T-helper 1 cell (primary cell): ENCODE measurements at places on chromosomes 2 and 18.

GRCh38 chr18:78753240-78753639, 226.4 kb upstream of the SALL3 start:
- DNase-seq = no peak

GRCh38 chr2:76567478-76567877, 856.8 kb upstream of the GCFC2 start:
- no peak for DNase-seq

GRCh38 chr2:140600116-140600515, 1530.7 kb downstream of the LRP1B start:
- no peak for DNase-seq

GRCh38 chr18:77164763-77165485, 32.3 kb upstream of the MBP start:
- no peak for DNase-seq

DNA sequence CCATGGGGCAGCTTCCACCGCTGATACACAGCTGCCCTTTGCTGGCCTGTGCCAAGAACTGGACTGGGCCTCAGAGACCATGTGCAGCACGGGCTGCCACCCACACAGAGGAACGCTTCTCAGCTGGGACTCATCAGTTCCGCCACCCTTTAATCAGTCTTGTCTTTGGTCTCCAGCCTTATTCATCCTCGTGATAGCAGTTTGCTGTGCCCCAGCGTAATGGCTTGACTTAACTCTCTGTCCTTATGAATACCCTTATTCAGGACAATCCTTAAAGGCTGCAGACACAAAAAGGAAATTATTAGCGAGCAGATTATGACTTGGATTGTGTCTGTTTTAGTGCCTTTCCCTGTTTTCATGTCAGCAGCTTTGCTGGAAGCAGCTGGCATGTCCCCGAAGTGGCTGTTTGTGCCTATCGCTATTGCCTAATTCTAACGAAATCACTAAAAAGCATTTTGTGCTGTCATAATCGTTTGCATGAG, 108.9 kb upstream of the DAPL1 start:
- no peak for DNase-seq

DNA sequence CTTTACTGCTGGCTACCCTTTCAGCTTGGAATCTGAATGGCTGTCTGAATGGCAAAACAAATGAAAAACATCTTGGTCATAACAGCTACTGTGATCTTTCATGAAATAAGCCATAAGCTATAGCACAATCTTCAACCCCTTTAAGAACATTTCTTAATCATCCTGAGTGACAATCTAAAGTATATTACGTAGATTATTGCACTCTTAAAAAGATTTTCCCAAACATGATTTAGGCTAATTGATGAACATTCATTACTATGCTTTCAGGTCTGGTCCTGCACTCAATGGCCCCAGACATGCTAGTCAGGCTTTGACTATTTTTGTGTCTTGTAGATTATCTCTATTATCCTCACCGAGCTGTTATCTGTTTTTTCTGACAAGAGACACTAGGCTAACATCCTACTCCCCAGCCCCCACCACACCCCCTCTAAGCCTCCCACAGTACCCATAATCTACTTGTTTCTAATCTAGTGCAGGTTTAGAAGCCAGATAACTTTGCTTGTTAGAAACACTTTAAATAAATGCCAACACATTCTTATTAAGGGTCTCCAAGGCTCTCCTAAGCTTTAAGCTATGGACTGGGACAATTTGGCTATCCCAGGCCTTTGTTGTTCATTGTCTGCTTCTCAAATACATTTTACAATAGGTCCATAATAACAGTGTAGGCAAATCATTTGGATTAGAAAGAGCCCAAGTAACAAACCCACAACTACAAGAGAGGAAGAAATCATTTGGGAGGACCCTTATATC, 4.2 kb downstream of the SMAD2 start:
- no peak for DNase-seq
